ENCODE measurements at places on chromosomes 4 and X.

DNA sequence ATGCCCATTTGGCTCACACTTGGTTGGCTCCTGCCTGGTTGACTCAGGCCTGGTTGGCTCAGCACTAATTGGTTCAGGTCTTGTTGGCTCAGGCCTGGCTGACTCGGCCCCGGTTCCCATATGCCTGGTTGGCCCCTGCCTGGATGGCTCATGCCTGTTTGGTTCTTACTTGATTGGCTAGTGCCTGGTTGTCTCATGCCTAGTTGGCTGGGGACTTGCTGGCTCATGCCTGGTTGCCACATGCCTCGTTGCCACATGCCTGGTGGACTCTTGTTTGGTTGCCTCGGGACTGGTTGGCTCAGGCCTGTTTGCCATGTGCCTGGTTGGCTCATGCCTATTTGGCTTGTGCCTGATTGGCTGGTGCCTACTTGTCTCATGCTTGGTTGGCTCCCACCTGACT lies 103.7 kb downstream of the APOOL start:
- no peak for DNase-seq

- no peak for DNase-seq
These were observed 90.7 kb downstream of the GEMIN8 start for GRCh38 chrX:13938829-13939530.

- DNase-seq, result no peak
These were observed 29.4 kb upstream of the INTS6L start for GRCh38 chrX:135490979-135491514.

DNA sequence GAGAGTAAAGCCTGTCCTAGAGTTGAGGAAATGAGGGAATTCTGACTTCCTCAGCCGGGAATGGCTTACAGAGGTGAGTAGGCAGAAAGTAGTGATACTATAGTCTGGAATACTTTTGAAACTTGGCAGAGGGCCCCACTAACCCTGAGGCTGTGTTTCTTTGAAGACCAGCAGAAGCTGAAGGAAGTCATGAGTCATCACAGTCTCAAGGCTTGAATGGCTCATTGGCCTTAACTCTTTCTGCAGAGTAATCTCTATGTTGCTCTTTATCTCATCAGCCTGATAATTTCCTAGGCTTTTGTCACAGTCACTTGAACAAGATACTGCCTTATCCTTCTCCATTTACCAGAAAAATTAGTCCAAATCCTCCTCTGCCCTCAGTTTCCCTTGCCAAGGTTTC lies 80.8 kb downstream of the ANKRD50 start:
- no peak for DNase-seq

DNA sequence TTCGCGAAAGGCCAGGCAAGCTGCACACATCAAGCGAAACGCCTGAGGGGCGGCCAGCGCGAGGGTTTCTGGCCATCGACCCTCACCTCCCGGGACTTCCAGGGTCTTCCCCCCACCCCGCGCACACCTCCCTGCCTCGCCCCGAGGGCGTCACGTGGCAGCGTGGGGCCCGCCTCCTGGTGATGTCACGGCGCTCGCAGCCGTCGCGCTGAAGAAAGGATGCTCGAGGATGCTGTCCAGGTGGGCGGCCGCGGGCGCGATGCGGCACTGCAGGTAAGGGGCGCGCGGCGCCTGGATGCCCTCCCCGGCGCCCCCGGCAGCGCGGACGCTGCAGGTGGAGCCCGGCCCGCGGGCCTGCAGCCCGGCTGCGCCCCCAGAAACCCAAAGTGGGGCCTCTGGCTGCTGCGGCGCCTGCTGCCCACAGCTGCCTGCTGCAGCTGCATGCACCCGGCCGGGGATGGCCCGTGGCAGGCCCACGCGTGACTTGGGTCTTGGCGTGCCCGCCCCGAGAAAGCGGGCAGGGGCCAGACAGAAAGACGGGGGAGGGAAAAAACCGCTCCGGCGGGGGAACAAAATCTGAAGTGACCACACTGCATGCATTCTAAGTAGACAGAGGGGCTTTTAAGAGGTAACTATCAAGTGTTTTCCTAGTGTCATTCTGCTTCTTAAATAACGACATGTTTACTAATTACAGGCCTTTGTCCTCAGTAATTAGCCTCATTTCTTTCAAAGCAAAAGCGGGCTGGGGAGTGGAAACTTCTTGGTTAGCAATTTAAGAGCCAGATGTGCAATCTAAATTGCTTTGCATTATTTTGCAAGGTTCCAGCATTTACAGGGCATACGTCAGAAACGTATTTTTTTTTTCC lies 1.7 kb downstream of the CLCN4 start:
- DNase-seq, result no peak

- no peak for DNase-seq
These were observed 34.6 kb upstream of the TMPRSS11D start for GRCh38 chr4:67918428-67918827.

DNA sequence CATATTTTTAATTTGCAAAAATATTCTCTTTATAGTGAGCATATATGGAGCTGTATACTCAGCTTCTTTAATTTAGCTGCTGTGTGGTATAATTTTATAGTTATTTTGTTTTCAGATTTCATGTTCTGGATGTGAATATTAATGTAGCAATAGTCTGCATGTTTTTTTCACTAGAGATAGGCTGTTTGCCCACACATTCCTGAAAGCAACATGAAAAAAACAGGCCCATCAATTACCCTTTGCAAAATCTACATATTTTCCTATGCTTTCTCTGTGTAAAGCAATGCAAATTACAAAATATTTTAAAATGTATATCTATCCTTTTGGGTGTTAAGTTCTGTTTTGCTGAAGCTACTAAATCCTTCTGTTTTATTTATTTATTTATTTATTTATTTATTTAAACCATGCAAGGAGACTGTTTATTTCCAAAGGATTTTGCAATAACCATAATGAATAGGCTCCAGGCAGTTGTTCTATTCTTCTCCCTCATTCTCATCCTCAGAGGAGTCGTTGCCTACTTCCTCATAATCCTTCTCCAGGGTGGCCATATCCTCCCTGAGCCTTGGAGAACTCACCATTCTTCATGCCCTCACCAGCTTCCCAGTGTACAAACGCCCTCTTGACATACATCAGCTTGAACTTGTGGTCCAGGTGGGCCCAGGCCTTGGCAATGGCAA lies 277.1 kb downstream of the ANKRD50 start:
- DNase-seq, result no peak

DNA sequence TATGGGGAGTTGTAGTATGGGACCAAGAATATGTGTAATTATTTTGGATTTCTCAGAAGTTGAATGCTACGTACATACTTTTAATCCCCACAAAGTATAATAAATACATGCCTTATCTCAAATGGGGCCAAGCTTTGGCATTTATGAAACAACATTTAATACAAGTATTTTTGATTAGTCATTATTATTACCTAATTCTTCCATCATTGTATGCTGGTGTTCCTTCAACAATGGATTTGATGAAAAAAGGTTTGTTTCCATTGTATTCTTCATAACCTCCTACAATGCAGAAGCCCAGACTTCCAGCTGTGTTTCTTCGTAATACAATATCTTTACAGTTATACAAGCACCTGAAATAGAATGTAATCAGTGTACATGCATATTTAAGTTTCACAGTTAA lies 83.8 kb downstream of the FIP1L1 start:
- no peak for DNase-seq

GRCh38 chrX:7987160-7988012 lies 60.2 kb upstream of the PNPLA4 start:
- DNase-seq, result no peak

- no peak for DNase-seq
These were observed 37.7 kb downstream of the NHS start for GRCh38 chrX:17412692-17413091.

DNA sequence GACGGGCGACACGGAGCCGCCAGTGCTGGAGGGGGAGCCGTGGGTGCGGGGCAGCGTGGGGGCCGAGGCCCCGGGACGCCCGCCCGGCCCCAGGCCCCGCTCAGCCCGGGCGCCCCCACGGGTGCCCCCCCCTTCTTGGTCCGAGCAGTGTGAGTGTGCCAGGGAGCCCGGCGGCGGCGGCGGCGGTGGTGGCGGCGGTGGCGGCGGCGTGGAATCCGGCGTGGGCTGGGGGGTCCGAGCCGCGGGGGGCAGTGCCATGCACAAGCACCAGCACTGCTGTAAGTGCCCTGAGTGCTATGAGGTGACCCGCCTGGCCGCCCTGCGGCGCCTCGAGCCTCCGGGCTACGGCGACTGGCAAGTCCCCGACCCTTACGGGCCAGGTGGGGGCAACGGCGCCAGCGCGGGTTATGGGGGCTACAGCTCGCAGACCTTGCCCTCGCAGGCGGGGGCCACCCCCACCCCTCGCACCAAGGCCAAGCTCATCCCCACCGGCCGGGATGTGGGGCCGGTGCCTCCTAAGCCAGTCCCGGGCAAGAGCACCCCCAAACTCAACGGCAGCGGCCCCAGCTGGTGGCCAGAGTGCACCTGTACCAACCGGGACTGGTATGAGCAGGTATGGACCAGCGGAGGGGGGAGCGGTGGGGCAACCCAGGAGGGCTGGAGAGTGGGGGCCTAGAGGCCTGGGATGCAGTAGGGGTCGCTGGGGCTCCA lies 466 bp downstream of the DLG3 start:
- DNase-seq, result no peak

DNA sequence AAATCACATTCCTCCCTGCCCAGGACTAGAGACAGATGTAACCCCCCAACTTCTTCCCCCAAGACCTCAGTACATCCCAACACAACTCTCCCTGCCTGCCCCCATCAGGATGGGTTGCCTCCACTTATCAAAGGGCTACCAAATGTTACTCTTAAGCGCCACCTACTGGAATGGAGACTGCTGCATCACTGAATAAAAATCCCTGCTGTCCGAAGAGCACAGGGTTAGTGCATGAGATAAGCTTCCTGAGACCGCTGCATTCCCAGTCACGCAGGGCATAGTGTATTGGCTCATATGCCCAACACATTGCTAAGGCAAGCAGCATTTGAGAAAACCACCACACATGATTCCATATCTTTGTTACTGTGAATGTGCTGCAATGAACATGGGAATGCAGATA lies 544.5 kb downstream of the PPP4R3C start:
- no peak for DNase-seq

- no peak for DNase-seq
These were observed 40.0 kb downstream of the HADH start for GRCh38 chr4:108029731-108030130.

GRCh38 chr4:126701756-126702155 lies 931.0 kb upstream of the INTU start:
- no peak for DNase-seq

GRCh38 chr4:119543779-119544178 lies 84.8 kb downstream of the PDE5A start:
- DNase-seq, result no peak

- DNase-seq, result no peak
These were observed 27.4 kb upstream of the SOD3 start for GRCh38 chr4:24768006-24768405.

- DNase-seq, result no peak
These were observed 325.2 kb downstream of the MAPK10 start for GRCh38 chr4:86034616-86035015.

- DNase-seq, result no peak
These were observed 745 bp downstream of the TRIM2 start for GRCh38 chr4:153204728-153205648.

GRCh38 chrX:15815779-15816437 lies 25.6 kb downstream of the ZRSR2 start:
- DNase-seq, result no peak

DNA sequence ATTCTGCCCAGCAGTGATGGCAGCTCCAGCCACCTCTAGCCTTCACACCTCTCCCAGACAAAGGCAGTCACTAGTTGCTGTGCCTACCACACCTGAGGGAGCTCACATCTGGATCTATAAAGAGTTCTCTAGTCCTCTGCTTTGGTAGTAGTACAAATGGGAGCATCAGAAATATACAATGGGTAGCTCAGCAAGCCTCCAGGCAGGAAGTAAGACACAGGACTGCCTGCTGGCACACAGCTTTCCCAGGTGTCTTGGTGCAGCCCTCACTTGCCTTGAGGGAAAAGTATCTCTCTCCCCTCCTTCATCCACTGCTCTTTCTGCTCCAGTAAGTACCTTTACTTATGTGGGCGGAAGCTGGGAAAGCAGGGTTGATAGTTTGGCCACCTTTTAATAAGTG lies 212.9 kb upstream of the SLC7A11 start:
- DNase-seq, result no peak

- DNase-seq, result no peak
These were observed 51.9 kb downstream of the PHKA2 start for GRCh38 chrX:18931972-18932371.

- DNase-seq, result no peak
These were observed 12.9 kb upstream of the RAB33B start for GRCh38 chr4:139441029-139441428.

- no peak for DNase-seq
These were observed 53.0 kb downstream of the COQ2 start for GRCh38 chr4:83231620-83232076.

DNA sequence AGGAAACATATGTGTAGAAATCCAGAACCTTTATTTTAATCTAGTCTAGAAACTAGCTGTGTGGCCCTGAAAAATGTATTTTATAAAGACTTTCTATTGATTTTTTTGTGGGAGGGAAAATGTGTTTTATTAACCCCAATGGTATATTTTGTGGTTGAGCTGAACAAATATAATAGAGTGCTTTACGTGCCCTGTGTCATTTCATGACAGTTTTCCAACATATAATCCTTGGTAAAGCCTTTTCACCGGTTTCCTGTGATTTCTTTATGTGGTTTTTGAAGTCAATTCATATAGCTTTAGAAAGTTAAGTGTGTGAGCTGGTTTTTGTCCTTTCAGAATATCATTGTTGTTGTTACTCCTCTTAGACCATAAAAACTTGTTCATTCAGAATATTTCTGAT lies 375.7 kb downstream of the ADGRL3 start:
- DNase-seq, result no peak

DNA sequence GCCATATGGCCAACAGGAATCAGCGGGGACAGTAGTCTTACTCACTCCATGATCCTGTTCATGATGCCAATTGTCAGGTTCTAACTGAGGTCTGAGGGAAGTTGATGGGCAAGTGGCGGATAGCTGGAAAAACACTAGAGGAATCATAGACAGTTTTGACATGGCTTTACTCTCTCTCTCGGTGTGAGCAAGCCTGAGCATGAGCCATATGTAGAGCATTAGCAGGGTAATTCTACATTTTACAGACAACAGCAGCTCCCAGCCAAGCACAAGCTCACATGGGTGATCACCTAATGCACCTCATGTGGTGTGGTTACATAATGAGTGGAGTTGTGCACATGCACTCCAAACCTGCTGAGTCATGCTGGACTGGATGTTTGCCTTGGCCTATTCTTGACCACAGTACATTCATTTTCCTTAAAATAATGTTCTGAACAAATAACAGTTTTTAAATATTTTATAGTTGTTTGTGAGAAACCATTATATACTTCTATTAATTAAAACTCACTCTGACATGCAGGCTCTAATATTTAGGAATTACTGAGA lies 429.2 kb downstream of the GPAT3 start:
- no peak for DNase-seq

- DNase-seq, result no peak
These were observed 8.4 kb downstream of the UBE2K start for GRCh38 chr4:39706334-39706733.

- DNase-seq, result no peak
These were observed 194.7 kb downstream of the PTTG2 start for GRCh38 chr4:38154681-38155588.

GRCh38 chr4:20253735-20254409 lies 2.2 kb downstream of the SLIT2 start:
- no peak for DNase-seq
